AG08396 (cell line): ENCODE measurements at places on chromosomes 4 and X.
A peak's percentile ranks its signal among the peaks of the same experiment; 100 is the strongest.

DNA sequence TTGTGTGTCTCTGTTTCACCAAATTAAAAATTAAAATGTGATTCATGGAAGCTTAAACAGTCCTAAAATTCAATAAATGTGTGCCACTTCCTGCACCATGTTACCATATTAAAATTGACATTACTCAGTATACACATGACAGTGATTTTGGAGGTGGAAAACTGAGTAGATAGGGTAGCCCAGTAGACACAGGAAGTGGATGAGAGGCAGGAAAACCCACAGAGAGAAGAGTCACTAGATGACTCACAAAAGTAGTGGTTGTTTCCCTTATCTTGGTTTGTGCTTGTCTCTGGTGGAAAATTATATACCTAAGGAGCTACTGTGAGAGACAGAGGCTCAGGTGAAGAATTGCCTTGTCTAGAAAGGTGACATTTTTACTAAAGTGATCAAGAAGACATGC lies 375.8 kb upstream of the CXorf51B start:
- DNase-seq: no peak

GRCh38 chrX:21766101-21766500 lies 8.2 kb upstream of the SMPX start:
- no peak for DNase-seq

DNA sequence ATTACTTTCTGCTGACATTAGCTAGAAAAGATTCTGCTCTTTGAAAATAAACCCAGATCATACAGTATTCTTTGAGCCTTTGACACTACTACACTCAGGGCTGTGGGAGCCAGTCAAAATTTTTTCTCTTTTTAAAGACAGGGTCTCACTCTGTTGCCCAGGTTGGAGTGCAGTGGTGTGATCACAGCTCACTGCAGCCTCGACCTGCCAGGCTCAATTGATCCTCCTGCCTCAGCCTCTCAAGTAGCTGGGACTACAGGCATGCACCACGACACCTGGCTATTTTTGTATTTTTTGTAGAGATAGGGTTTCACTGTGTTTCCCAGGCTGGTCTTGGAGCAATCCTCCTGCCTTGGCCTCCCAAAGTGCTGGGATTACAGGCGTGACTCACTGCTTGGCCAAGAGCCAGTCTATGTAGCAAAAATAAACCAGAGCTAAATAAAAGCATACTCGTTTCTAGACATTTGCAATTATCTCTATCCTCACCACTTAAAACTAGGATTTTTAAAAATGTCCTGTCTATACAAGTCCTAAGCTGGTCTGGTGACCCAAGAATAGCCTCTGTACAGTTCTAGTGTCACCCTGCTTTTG lies 43.2 kb downstream of the AKAP4 start:
- no peak for DNase-seq

- DNase-seq: no peak
Measured at GRCh38 chr4:93710101-93710846, 118.3 kb upstream of the ATOH1 start.

- DNase-seq: no peak
Measured at GRCh38 chr4:174928174-174928573, 10.0 kb downstream of the ADAM29 start.

- DNase-seq: no peak
Measured at GRCh38 chr4:184911310-184911709, 85.5 kb upstream of the ACSL1 start.

DNA sequence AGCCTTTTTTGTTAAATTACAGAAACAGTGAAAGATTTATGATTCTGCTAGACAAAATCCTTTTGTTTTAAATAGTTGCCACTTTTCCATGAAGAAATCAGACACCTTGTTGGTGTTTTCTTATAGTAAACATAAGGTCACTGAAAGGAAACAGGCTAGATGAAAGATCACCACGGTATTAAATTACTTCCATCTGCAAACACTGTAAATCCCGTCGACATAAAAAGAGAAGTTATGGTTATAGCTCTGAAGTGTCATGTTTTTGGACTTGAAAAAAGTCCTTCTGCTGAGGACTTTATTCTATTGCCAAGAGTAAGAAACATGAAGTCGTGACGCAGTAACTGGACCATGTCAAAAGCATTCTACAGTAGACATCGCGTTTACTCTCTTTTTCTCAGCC lies 567.6 kb upstream of the SLIT2 start:
- no peak for DNase-seq

DNA sequence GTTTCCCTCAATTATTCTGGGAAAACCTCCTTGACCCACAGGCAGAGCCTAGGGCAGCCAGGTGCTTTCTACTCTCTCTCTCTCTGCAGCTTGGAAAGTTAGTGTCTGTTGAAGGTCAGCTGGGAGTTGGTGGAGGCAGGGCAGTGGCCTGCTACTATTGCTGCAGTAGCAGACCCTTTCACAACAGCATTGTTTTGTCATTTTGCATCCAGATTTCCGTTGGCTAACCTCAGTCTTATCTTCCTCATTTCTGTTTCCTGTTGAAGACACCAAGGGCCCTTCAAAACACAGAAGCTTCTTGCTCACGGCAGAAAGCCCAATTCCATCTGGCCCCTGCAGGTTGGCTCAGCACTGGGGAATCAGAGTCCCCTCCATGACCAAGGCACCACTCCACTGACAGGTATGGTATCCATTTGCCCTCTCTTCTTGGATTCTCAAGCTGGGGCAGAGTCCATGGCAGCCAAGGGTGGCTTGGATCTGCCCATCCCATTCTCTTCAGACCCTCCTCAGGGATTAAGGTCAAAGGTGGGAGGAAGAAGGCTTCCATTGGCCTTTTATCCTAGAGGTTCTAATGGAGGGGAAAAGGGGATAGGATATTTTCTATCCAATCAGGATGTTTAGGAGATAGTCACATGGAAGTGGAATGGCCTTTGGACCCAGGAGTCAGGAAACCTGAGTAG lies 24.6 kb downstream of the VSIG4 start:
- DNase-seq: no peak

DNA sequence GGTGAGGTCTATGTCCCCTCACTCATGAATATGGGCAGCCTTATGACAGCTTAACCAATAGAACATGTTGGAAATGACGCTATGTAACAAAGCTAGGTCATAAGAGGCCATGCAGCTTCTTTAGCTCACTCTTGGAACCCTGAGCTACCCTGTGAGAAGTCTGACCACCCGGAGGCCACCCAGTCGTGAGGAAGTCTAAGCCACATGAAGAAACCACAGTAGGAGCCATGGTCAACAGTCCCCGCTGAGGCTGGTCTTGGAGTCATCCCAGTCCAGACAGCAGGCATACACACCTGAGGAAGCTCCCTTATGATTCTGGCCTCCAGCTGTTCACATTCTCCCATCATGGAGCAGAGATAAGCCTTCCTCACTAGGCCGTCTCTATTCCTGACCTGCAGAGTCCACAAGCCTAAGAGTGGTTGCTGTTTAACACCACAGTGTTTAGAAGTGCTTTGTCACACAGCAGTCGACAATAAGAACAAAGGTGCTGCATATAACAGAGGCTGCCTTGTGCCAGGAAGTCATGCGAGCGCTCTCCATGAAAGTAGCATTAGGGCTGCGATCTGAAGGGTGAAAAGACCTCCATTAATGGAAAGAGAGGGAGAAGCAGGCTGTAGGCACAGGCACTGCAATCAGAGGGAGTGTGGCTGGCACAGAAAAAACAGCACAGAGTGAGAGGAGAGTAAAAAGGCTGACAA lies 38.2 kb downstream of the TSPAN5 start:
- DNase-seq: no peak

DNA sequence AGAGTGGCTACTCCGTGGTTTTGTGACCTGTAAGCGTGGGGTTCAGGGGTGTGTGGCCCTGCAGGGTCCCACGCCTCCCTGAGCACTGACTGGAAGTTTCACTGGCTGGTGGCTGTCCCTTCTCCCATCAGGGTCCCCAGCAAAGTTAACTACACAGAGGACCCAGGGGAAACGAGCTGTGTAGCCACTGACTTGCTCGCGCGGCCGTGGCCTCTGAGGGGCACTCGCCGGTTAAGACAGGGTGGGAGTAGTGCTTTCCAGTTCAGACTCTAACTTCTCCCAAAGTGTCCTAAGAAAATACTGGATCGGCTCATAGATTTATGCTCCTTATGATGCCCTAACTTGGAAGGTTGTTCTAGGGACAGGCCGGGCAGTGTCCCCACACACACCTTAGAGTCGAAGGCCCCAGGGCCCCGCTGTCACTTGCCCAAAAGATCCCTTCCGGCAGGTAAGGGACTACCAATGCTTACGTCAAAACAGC lies 28.2 kb downstream of the NELFA start:
- no peak for DNase-seq

- no peak for DNase-seq
Measured at GRCh38 chr4:15832523-15833451, 54.7 kb downstream of the CD38 start.

- no peak for DNase-seq
Measured at GRCh38 chrX:87924619-87925018, 407.0 kb downstream of the KLHL4 start.

DNA sequence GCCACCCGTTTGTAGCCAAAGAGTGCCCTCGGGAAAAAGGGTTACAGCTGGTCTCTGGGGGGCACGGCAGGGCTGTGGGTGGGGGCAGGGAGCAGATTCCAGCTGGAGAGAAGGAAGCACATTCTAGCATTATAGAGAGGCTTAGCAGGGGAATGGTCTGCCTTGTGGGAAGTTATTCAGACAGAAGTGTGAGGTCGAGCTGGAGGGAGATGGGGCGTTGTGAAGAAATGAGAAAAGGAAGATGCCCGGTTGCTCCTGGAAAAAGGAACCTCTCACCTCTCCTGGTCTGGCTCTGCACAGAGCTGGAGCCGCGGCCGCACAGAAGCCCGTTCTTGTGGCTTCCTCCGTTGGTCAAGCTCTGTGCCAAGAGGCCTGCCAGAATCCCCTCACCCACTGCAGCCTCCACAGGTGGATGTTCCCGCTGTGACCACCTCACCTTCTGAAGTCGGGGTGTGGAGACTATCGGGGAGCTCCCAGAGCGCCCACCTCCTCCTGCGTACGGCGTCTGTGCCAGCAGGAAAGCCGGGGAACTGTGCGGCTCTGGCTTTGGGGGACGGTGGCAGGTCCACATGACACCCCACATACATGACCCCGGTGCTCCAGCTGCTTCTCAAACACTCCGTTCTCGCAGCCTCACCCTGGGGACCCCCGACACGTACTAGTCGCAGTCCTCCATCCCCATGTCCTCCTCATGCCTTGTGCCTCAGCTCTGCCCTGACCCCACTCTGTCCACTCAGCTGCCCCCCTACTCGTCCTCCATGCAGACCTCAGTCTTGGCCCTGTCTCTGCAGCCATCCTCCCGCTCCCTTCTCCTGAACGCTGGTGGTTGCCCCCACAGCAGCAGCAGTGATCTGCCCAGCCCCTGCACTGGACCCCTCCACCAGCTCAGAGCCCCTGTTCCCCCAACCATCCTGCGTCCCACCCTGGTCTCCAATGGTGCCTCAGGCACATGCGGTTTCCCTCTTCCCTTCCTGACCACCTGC lies 52.2 kb upstream of the HGFAC start:
- no peak for DNase-seq

DNA sequence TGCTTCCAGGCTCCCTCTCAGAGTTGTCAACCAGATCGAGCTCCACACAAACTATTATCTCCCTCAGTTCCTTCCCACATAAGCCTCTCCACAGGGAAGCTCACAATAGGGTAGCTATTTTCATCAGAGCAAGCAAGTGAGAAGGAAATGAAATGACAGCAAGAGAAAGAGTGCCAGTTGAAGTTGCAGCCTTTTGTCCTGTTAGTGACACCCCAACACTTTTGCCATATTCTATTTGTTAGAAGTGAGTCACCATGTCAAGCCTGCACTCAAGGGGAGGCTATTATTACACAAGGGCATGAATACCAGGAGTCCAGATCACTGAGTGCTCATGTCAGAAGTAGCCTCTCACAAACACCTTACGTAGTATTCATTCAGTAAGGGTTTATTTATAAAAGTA lies 266.3 kb upstream of the NOCT start:
- DNase-seq: peak; percentile 58

- no peak for DNase-seq
Measured at GRCh38 chr4:174273930-174274329, 9.5 kb downstream of the FBXO8 start.

DNA sequence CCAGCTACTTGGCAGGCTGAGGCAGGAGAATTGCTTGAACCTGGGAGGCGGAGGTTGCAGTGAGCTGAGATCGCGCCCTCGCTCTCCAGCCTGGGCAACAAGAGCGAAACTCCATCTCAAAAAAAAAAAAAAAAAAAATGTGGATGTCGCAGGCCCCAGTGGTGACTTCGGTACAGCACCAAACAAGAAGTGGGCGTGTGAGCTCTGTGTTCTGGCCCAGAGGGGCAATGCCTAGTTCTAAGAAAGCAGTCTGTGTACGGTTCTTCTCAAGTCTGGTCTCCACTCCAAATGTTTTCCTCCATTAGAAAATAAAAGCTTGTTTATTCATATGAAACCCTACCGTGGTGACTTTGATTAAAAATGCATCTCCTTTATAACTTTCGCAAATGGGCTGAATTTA lies 92.0 kb upstream of the DDX3X start:
- DNase-seq: no peak

DNA sequence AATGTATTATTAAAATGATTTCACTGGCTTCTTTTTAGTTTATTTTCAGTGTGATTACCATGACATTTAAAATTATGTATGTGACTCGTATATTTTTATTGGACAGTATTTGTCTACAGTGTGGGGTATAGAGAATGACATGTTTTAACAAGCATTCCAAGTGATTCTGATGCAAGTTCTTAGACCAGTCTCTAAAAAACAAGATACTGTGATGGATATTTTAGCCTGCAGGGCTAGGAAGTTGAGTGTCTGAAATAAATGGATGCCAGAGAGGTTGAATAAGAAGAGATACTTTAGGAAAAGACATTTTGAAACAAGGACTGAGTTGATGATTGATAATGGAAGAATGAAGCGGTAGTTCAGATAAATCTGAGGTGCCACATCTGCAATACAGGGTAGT lies 3.5 kb upstream of the MAD2L1 start:
- DNase-seq: no peak

GRCh38 chr4:141177171-141177570 lies 43.5 kb upstream of the ZNF330 start:
- no peak for DNase-seq

- no peak for DNase-seq
Measured at GRCh38 chr4:95547715-95548471, 880 bp downstream of the UNC5C start.

GRCh38 chrX:39692796-39693195 lies 405.0 kb downstream of the BCOR start:
- no peak for DNase-seq

- DNase-seq: no peak
Measured at GRCh38 chr4:146650034-146650433, 11.3 kb downstream of the POU4F2 start.
